ENCODE measurements at places on chromosomes 7 and 10.

DNA sequence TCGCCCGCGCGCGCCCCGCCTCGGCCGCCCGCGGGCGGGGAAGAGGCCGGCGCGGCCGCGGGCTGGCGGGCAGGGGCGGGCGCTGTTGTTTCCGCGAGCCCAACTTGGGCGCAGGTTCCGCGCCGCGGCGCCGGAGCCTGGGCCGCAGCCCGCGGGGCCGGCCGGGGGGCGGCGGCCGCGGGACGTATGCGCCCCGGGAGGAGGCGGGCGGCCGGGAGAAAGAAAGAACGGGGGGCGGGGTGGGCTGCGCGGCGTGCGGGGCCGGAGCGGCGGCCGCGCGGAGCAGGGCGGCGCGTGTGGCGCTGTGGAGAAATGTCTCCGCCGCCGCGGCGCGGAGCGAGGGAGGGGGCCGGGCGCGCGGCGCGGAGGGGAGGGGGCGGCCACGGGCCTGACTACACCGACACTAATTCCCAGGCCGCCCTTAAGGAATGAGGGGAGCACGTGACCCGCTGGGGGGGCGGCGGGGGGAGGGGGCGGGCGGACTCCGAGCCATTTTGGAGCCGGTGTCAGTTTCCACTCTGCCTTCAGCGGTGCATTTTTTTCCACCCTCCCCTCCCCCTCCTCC, at the start of gene BMI1:
TSS of gene BMI1 (plus strand) at position 509 of the 565 bp plus-strand sequence. CDS start 5,351 bp downstream, outside the sequence.
- DNase-seq: peak; percentile 86

DNA sequence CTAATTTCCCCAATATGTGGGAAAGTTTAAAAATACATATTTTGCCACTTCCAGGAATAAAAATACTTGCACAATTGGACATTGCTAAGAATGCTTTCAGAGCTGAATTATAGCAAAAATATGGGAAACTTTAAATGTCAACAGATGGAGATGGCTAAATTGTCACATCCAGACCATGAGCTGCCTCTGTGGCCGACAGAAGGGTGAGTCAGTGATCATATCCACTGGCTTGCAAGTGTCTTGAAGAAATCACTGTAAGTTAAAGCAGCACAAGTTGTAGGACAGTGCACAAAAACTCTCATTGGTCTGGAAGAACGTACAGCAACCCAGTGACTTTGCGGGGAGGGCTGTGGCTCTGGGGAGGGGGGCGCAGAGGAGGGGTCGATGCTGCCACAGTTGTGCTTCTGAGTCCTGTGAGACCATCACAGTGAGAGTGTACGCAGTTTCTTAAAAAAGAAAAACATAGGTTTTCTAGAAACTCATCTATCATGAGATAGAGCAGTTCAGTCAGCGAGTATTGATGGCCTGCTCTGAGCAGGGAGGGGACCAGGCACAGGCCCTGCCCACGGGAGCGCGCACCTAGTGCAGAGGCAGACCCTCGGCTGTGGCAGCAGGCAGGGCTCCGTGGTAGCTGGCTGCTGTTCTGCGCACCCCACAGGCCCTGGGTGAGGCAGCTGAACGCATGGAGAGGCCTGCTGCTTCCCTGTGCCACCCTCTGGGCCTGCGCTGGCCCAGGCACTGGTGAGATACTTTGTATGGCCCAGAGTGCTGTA, 25.5 kb downstream of the LRRC27 start:
- no peaks in the 10 kb centered on the region for H3K27me3 ChIP-seq
- H3K27ac ChIP-seq: no peak overlapping the region
- no peak for DNase-seq
- no peaks in the 10 kb centered on the region for H3K36me3 ChIP-seq
- no peaks in the 10 kb centered on the region for H3K4me1 ChIP-seq

DNA sequence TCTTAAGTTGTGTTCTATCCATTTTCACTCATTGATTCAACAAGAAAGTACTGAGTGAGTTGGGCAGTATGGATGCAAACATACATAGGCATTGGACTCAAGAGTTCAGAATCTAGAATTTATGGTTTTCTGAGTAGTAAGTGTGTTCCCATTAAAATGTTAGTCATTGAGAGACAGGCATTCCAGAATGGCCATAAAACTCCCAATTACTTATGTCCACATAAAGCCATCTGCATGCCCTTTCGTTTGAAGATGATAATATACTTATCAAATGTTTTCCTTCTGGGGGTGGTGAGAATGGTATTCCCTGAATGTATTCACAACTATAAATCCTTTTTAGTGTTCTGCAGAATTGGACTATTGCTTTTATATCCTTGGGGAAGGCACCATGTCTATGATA, 131.6 kb downstream of the CD36 start:
- H3K36me3 ChIP-seq: no peaks in the 10 kb centered on the region
- no peaks in the 10 kb centered on the region for H3K27me3 ChIP-seq
- no peak overlapping the region for H3K27ac ChIP-seq

DNA sequence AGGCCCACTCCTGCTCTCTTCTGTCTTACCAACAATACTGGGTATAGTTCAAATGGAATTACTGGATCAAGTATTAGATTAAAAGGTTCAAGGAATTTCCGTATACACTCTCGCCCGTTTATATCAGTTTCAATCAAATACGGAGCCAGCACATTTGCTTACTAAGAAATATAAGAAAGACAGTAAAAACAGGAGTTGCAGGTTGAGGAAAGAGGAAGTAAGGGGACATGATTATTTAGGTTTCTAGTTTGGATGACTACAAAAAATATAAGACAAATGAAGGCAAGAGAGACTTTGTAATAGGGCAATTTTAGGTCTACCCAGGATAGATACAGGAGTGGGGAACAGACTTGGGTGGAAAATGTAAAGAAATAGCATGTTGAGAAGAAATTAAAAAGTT, 109.9 kb upstream of the ABI1 start:
- H3K27me3 ChIP-seq: no peaks in the 10 kb centered on the region
- no peak overlapping the region for H3K4me3 ChIP-seq
- DNase-seq: no peak
- no peaks in the 10 kb centered on the region for H3K4me1 ChIP-seq
- H3K27ac ChIP-seq: no peak overlapping the region

DNA sequence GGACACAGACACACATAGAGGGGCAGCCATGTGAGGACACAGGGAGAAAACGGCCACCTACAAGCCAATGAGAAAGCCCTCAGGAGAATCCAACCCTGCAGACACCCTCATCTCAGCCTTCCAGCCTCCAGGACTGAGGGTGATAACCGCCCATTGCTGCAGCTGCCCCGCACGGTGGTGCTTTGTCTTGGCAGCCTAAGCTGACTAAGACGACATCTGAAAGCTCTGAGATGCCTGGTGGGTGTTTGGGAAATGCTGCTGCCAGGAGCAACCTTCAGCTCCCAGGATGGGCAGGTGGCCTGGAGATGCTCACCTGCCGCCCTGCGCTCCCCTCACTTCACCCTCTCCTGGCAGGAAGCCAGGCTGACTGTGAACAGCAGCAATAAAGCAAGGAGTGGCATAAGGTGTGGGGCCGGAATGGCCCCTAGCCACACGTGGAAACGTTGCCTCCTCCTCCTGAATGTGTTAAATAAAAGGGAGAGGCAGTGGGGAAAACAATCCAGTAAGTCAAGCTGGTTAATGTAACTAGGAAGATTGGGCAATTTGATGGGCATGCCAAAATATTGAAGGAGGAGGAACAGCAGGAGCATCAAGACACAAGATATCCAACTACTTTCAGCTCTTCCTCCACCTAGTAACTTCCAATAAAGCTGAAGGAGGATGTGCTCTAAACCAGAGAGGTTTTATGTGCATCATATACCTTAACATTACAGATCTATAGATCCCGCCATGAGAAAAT, 121.5 kb downstream of the TNS3 start:
- peak overlapping the region; percentile 50 for H3K27ac ChIP-seq
- no peak overlapping the region for H3K4me3 ChIP-seq
- no peak for DNase-seq
- no peaks in the 10 kb centered on the region for H3K36me3 ChIP-seq

- no peak overlapping the region for H3K27ac ChIP-seq
- no peaks in the 10 kb centered on the region for H3K4me1 ChIP-seq
- H3K27me3 ChIP-seq: no peaks in the 10 kb centered on the region
- no peak for DNase-seq
These were observed 7.0 kb downstream of the XRCC2 start for GRCh38 chr7:152668975-152669374.

- H3K27me3 ChIP-seq: no peaks in the 10 kb centered on the region
- peak; percentile 21 for DNase-seq
- H3K36me3 ChIP-seq: no peaks in the 10 kb centered on the region
- H3K27ac ChIP-seq: no peak overlapping the region
These were observed 7.3 kb upstream of the ADAP1 start for GRCh38 chr7:961546-962400.

GRCh38 chr10:11682851-11683250, 59.3 kb upstream of the ECHDC3 start:
- H3K36me3 ChIP-seq: no peaks in the 10 kb centered on the region
- H3K27me3 ChIP-seq: no peaks in the 10 kb centered on the region
- DNase-seq: no peak
- peaks cover 50% of the 10 kb centered on the region for H3K4me1 ChIP-seq
- H3K4me3 ChIP-seq: no peak overlapping the region
- no peak overlapping the region for H3K27ac ChIP-seq

GRCh38 chr10:118754229-118754555, 578 bp downstream of the CACUL1 start:
- H3K36me3 ChIP-seq: no peaks in the 10 kb centered on the region
- no peaks in the 10 kb centered on the region for H3K27me3 ChIP-seq
- peak; percentile 70 for DNase-seq
- H3K27ac ChIP-seq: peak overlapping the region; percentile 93
- peak overlapping the region; percentile 100 for H3K4me3 ChIP-seq

DNA sequence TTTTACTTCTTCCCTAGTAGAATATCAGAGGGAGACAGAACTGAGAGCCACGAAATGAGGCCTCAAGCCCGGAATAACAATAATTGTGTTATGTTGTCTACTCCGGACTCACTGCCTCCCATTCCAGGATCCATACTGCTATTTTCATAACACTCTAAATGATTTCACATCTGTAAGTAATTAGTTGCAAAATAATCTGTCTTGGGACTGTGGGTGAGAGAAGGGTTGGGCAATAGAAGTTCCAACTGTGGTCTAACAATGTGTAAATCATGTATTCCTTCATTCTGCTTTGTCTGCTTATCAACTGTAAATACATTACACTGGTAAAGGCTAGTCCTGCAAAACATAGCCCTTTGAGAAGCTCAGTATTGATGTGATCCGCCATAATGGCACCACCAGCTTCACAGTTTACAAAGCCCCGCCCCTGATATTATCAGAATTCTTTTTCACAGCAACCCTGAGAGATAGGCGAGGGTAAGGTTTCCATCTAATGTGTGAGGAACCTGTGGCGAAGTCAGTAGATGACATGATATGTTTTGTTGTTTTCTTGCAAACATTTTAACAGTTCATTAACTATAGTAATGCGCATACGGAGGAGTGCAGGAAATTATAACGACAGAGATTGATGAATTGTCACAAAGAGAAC, 265.7 kb upstream of the BMPER start:
- no peak overlapping the region for H3K27ac ChIP-seq
- H3K4me3 ChIP-seq: no peak overlapping the region
- H3K27me3 ChIP-seq: no peaks in the 10 kb centered on the region
- no peak for DNase-seq
- H3K36me3 ChIP-seq: no peaks in the 10 kb centered on the region
- no peaks in the 10 kb centered on the region for H3K4me1 ChIP-seq

- H3K27me3 ChIP-seq: no peaks in the 10 kb centered on the region
- H3K36me3 ChIP-seq: no peaks in the 10 kb centered on the region
- H3K27ac ChIP-seq: peak overlapping the region; percentile 81
- H3K4me3 ChIP-seq: no peak overlapping the region
- peak; percentile 68 for DNase-seq
These were observed 44.9 kb downstream of the MINDY4 start for GRCh38 chr7:30815951-30816644.

- H3K36me3 ChIP-seq: no peaks in the 10 kb centered on the region
- H3K4me3 ChIP-seq: no peak overlapping the region
- DNase-seq: no peak
- peaks cover 38% of the 10 kb centered on the region for H3K4me1 ChIP-seq
These were observed 62.7 kb downstream of the ENTPD1 start for GRCh38 chr10:95818668-95819067.

GRCh38 chr10:102654566-102654965, 10.3 kb downstream of the TRIM8 start:
- no peaks in the 10 kb centered on the region for H3K27me3 ChIP-seq
- peaks cover 2% of the 10 kb centered on the region for H3K36me3 ChIP-seq
- H3K27ac ChIP-seq: no peak overlapping the region
- H3K4me3 ChIP-seq: no peak overlapping the region

DNA sequence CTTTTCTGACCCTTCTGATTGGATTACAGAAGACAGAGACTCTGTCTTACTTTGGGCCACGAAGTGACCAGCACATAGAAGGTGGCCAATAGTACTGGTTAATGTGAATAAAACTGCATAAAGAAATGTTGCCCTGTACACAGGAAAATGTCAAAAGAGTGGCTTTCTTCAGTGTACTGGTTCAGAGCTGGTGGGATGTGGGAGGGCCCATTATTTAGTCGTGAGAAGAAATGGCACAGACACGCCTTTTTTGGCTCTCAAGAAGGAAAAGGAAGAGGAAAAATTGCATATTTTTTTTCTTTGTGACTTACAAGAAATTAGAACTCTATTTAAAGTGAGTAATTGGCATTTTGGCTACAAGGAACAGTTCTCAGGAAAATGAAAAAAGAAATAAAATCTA, 129.7 kb downstream of the DGKI start:
- no peaks in the 10 kb centered on the region for H3K36me3 ChIP-seq
- peaks cover 4% of the 10 kb centered on the region for H3K4me1 ChIP-seq
- H3K27me3 ChIP-seq: no peaks in the 10 kb centered on the region

DNA sequence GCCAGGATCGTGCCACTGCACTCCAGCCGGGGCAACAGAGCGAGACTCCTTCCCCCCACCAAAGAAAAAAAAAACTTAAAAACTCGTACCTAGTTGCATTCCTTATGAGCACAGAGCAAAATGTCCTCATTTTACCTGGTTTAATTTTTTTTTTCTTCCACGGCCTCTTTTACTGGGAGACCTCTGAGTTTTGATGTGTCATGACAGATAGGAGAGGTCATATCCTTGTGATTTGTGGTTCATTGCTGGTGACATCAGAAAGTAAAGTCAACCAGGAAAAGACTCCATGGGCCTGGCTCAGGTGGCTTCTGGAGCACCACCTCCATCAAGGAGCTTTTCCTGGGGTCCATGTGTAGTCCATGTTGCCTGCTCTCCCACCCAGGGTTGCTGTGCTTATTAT, 26.3 kb downstream of the GTF2I start:
- DNase-seq: no peak
- no peak overlapping the region for H3K4me3 ChIP-seq
- H3K27ac ChIP-seq: no peak overlapping the region
- peaks cover 7% of the 10 kb centered on the region for H3K4me1 ChIP-seq

- H3K27me3 ChIP-seq: no peaks in the 10 kb centered on the region
- H3K36me3 ChIP-seq: no peaks in the 10 kb centered on the region
- H3K4me1 ChIP-seq: no peaks in the 10 kb centered on the region
- no peak for DNase-seq
These were observed 30.5 kb upstream of the CHST3 start for GRCh38 chr10:71933651-71934050.
